ENCODE measurements at places on chromosomes 2 and 18.

GRCh38 chr2:96887493-96888012, 17.7 kb upstream of the SEMA4C start:
- no peak for DNase-seq

GRCh38 chr2:31729442-31730092, 148.8 kb upstream of the SRD5A2 start:
- DNase-seq, result peak; percentile 15

DNA sequence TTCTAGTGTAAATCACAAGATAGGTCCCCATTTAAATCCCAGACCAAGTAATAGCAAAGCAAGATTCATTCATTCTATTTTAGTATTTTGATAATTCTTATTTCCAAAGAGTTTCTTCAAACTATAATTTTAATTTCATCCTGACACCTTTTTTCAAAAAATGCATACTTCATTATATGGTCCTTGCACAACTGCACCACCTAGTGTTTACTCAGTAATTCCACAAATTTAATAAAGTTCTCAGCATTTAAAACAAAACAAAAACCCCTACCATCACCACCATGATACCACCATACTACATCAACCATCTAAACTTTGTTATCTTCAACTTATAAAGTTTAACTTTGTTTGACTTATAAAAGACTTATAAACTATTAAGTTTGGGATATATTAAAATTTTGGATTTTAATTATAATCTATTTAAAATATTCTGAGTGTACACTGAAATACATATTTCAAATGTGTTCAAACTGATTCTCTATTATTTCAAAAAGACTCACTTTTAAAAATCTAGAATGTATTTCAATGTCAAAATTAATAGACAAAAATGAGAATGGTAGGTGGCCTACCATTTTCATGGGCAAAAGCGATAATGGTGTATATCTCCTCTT, 44.2 kb downstream of the WDPCP start:
- no peak for DNase-seq

GRCh38 chr2:52976143-52976949, 791.3 kb upstream of the CHAC2 start:
- DNase-seq, result peak; percentile 23

- DNase-seq, result peak; percentile 83
These were observed 162.0 kb upstream of the SOX11 start for GRCh38 chr2:5530011-5530696.

GRCh38 chr2:157872791-157873190, 3.3 kb downstream of the ACVR1 start:
- DNase-seq, result no peak

DNA sequence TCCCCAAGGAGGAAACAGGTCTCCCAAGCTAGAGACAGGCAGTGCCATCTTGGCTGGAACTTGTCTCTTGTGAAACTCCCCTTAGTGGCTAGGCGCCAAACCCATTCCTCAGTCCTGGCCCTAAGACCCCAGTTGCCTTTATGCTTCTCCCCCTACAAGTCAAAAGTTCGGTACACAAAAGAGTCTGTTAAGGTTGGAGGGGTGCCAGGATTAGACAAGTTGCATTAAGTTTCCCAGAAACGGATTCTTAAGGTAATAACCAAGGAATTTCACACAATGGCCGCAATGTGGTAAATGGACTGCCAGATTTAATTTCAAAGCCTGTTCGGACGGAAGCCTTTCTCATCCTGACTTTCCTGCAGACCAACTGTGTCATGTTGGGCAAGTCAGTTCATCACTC, 80.7 kb downstream of the CCBE1 start:
- no peak for DNase-seq

DNA sequence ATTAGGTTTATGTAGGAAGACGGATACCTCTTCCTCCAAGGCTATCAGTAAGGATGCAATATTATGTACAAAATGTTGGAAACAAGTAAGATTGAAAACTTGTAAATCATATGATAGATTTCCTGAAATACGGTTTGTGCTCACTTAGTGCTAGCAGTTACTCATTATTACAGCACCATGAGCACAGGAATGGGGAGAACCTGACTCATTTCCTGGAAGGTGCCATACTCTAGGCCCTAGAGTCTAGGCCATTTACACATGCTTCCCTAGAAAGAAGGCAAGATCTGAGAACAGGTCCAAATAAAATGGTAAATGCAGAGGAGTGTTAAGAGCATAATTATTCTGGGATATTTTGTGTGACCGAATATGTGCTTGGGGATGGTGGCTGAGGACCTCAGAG, 467.7 kb upstream of the CELF4 start:
- DNase-seq, result no peak

GRCh38 chr2:30191107-30191506, 40.2 kb upstream of the LBH start:
- DNase-seq, result no peak

All from NCI-H524 treated with DMSO at 0.1 percent for 48 hours (cell line).